Pancreas (tissue), 10 donors: ENCODE measurements at places on chromosomes 5 and 9. TPM values are rescaled to one million over a fixed set of nuclear protein-coding genes. Genes with fewer than 3 reads are reported as not detected.

The BHMT2 gene
- total RNA-seq = 0.28 TPM

The CERT1 gene
- 15.6 TPM for total RNA-seq

The MYMK gene
- not detected for total RNA-seq

The FBP1 gene
- 19.5 TPM for total RNA-seq

The PCDHGC4 gene
- 1.1 TPM for total RNA-seq

The FCN2 gene
- total RNA-seq = 0.84 TPM

The GPR151 gene
- total RNA-seq = not detected

The GLRA1 gene
- 0.72 TPM for total RNA-seq

The EDIL3 gene
- total RNA-seq = 4.9 TPM

The PCDHGA5 gene
- total RNA-seq = 2.1 TPM

The IL4 gene
- not detected for total RNA-seq

The UGT3A1 gene
- not detected for total RNA-seq

The ABLIM3 gene
- total RNA-seq = 4.1 TPM
